ENCODE measurements at places on chromosomes 11 and 22.

DNA sequence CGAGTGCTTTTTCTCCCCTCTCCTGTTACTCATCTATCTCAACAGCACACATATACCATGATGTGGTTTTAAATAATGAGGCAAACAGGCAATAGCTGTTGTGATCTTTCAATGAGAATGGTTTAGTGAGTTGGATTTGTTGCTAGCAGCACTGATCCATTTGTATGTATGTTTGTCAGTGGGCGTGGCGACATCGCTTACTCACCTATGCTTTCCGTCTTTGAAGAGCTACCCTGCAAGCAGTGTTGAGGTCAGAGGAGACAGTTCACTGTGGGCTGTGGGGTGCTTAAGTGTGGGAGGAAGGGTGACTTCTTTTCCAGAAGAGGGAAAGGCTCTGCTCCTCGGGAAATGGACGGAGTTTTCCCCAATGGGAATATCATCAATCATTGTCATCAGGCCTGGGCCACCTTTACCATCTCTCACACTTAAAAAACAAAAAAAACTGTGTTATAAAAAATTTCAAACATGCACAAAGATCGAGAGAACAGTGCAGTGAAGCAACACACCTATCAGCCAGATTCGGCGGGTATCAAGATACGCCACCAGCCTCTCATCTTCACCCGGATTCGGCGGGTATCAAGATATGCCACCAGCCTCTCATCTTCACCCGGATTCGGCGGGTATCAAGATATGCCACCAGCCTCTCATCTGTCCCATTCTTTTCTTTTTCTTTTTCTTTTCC lies 83.8 kb downstream of the TBC1D22A start:
- no peak for DNase-seq

DNA sequence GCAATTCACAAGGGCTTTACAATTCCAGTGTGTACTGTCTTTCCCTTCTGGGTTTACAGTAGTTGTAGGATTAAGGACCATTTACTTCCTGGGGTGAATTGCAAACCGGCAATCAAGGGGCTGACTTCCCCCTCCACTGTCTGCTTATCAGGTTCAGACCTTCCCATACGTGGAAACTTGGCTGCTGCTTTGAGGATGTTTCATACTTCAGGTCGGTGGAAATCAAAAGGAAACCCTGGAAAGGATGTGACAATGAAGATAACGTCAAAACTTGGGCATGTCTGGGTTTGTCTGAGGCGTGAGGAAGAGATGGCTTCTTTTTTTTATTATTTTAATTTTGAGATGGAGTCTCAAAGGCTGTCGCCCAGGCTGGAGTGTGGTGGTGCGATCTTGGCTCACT lies 2.1 kb upstream of the RTCB start:
- no peak for DNase-seq

GRCh38 chr22:17548010-17548755 lies 15.1 kb upstream of the SLC25A18 start:
- DNase-seq: no peak

DNA sequence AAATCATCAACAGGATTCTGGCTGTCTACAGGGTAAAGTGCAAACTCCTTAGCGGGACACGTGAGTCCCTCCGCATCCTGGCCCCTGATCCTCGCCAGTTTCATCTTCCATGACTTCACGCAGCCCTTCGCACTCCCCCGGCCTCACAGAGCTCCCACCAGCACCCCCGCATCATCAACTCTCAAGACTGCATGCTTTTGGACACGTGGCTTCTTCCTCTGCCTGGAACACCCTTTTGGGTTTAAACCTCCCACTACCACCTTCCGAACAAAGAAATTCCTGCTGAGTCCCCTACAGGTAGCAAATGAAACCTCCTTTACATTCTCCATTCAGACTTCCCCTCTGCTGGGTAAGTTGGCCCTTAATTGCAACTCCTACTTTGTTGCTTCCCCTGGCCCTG lies 12.6 kb upstream of the EIF3M start:
- DNase-seq: peak; percentile 13

DNA sequence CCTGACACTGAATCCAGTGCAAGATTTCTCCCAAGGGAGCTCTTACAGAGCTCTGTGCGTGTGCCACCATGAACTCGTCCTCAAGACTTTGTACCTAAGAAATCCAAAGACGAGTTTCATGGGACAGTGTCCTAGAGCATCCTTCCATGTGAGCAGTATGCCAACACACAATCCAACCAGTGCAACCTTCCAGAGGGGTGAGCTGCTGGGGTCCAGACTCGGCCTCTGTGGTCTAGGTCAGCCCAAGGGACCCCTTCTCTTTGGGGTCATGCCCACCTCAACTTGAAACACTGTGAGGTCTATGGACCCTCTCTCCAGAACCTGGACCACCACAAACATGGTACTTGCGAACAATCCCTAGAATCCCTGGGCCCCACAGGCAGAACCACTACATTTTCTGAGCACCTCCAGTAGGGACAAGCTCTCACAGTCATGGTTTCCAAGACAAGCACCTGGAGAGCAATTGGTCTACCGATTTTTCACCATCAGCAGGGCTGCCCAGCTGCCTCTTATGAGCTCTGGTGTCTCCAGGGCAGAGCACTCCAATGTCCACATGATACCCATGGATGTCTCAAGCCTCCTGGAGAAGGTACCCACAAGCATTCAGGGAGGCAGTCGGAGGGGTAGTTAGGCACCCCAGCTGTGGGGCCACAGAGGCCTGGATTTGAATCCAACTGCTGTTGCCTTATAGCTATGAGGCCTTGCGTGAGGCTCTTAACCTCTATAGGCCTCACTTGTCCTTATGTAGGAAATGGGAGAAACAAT lies 7.7 kb downstream of the CHST1 start:
- DNase-seq: no peak

DNA sequence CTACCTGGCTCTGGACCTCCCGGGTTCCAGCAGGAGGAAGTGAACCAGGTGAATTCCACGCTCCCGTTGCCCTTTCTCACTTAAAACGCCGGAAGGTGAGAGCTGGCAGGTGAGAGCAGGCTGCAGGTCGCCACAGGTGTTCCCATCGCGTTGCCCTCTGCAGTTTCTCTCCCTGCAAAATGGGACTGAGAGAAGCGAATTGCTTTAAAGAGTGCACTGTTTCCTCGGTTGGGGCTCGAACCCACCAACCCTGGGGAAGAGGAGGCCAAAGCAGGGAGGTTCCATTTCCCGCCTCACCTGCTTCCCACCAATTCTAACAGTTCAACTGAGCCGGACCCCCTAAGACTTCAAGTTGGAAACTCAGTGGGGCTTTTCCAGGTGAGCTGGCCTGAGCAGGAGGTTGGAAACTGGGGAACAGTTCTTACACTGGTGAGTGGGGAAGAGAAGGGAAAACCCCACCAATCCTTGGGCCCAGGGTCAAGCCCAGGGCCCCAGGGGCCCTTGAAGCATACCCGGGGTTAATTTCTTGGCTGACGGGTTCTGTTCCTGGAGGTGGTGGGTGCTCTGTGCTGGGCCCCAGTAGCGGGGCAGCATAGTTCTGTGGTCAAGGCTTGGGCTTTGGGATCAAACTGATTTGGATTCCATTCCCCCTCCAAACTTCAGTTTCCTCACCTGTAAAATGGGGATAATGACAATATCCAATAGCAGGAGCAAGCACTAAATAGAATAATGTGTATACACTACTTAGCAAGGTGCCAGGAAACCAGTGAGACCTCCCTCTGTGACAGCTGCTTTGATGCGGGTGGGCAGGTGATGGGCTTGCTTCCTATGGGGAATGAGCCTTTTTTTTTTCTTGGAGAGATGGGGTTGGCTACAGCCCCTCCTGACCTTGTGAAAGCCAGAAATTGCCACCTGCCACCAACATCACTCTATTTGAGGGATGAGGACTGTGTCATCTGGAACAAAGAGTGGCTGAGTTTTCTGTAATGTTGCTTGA lies 788 bp downstream of the CD82 start:
- DNase-seq: no peak

DNA sequence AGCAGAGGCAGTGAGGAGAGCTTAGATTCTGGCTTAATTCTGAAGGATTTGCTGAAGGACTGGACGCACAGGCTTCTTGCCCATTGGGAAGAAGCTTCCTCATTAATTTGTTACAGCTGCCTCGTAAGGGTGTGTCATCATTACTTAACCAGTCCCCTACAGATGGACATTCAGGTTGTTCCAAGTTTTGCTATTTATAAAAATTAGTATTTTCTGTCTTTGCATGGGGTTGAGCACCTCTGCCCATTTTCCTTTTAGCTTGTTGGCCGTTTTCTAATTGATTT lies 38.1 kb downstream of the CAPN1 start:
- DNase-seq: no peak

- DNase-seq: no peak
Measured at GRCh38 chr22:46934172-46934745, 171.8 kb downstream of the TBC1D22A start.

DNA sequence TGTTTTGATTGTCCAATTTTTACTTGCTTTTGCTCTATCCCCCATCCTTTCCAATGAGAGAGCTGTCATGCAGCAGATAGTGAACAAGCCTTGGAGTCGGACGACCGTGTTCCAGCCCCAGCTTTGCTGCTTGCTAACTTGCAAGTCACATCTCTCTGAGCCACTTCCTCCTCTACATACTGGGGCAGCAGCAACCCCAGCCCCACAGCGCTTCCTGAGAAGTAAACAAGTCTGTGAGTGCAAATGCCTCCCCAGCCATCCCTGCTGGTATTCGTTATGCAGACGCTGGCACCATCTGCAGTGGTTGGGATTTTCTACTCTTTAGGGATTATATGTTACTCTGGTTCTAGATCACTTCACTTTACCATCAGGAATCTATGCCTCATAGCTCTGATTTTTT lies 35.0 kb downstream of the TPBGL start:
- DNase-seq: peak; percentile 70

DNA sequence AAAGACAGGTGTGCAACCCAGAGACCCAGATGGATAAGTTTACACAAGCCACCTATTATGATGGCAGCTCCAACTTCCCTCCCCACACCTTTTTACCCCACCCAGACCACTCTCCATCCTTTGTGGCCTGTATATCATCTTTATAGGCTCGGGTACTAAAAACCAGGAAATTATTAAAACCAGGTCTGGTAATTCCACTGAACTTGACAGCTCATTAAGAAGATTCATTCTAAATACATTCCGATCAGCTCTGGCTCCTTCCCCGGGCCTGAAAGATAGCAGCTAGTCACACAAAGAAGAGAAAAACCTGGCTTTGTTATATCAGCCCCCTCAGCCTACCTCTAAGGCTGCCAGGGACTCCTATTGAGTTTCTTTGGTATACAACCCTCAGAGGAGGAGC lies 67.9 kb upstream of the API5 start:
- peak; percentile 9 for DNase-seq
